ENCODE measurements at places on chromosomes 1 and 21.

DNA sequence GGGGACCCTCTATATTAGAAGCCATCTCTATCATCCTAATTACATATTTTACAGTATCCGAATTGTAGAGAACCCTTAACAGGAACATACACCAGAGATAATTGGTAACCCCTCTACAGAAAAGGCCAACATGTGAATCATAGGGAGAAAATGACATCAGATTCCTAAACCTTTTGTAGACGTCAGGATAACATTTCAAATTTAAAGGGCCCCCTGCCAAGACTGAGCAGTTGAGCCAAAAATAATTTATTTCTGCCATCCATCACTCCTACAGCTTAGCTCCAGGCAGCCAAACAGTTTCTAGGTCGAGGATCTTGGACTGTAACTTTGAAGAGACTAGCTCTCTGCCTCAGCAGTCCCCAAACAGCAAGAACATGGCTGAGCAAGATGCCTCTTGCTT lies 21.2 kb downstream of the ZNF697 start:
- DNase-seq, result no peak

- no peak for DNase-seq
Observed at GRCh38 chr1:59672851-59673572, 141.7 kb upstream of the HOOK1 start.

- no peak for DNase-seq
Observed at GRCh38 chr1:205240569-205240968, 12.8 kb downstream of the TMCC2 start.

GRCh38 chr1:71657891-71658679 lies 577.2 kb upstream of the ZRANB2 start:
- no peak for DNase-seq

DNA sequence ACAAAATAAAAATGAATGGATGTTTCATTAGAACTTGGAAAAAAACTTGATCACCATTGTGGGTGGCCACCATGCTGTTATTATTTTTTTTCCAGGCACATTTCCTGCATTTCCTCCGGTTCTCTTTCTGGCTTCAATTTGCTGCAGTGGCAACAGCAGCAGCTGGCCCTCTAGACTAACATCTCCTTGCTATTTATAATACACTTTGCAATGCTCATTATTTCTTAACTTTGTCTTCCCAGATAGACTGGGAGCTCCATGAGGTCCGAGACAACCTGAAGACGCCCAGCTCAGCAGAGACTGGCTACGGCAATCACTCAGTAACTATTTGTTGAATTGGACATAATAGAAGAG lies 53.4 kb upstream of the ATP5PO start:
- DNase-seq, result no peak

DNA sequence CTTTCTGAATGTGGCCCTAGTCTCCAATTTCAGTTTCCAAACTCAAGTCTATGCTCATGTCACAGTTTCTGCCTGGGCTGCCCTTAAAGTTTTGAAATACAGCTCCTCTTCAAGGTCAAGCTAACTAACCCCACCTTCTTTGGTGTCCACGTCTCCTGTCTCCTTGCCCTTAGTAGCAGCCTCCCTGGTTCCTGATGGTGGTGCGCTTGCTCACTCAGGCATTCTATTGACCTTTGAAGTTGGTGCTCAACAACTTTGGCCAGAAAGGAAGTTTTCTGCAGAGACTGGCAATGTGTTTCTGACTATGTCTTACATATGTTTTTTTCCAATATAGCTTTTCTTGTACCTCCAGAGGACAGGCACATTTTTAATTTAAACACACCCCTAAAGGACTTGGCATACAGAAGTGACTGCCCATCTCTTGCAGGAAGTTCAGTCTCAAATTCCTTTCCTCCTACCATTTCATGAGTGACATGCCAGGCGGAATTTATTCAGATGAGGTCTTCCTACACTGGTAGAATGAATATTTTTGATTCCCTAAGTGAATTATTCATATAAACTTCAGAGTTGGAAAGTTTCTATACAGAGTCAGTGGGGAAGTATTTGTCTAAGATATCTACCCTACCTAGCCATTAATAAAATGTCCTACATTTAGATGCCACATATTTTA lies 364.3 kb upstream of the USP24 start:
- DNase-seq, result no peak

DNA sequence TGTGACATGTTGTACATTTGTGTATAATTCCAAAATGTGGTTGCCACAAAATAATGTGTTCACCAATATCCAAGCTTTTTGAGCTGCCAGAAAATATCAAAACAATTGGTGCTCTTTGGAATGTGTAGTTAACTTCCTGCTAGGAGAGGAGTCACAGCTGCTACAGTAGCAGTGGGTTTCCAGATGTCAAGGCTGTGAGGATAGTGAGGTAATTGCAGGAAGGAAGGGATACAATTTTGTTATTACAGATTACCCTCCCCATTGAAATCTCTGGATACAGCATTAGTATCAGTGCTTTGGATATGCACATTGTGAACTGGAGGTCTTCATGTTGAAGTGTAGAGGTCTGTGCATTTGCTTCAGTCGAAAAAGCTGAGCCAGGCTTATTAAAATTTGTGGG lies 253.2 kb downstream of the PTPRC start:
- DNase-seq, result no peak

DNA sequence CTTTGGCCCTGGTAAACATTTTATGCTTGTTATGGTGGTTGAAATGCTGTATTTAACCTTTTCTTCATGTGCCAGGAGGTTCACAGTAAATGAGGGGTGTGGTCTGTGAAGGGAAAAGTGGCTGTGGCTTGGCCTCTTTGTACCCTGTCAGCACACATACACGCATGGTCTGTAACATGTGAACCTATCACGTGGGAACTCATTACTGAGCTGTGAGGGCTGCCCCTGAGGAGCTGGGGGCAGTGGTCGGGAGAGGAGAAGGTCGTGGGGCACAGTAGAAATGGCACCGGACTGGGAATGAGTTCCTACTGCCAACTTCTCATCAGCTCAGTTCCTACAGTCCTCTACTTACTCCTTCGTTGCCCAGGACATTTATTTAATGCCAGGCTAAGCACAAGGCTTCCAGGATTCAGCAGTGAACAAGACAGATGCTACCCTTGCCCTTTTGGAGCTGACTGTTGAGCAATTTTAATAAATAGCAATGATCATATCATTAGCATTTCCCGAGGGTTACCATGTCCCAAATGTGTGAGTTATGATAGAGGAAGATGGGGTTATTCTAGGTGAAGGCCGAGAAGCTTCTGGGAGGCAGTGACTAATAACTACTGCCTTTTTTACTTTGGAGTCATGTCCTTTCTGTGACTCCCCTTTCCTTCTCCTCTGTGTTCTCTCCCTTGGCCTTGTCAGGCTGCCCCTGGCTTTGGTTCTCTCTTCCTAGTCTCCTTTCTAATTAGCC lies 38.8 kb downstream of the DDR2 start:
- DNase-seq, result no peak

GRCh38 chr1:221573756-221574155 lies 168.1 kb downstream of the DUSP10 start:
- DNase-seq, result no peak

DNA sequence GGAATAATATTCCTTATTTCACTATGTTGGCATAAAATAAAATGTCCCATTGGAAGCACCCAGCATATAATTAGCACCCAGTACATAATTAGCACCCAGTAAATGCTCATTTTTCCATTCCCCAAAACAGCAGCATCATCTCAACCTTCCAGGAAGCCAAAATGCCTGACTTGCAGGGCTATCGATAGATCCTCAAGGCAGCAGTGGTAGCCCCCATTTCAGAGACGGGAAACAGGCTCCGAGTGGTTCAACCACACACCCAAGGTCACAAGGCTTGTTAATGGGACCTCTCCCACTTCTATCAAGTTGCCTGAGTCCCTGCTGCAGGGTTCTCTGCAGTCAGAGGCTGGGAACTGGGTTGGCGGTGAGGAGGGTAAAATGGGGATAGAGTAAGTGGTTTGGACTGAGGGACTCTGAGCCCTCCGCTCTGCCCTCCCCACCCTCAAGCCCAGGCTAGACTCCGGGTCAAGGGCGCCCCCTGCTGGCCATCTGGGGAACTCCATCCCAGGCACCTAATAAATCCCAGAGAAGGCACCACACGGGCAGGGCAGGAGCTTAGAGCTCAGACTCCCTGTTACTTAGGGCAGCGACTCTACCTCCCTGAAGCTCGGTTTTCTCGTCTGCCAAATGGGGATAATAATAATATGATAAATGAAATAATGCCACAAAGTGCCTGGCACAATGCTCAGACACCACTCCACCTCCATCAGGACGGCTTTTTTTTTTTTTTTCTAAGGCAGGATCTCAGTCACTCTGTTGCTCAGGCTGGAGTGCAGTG lies 21.9 kb upstream of the LAPTM5 start:
- DNase-seq, result no peak

- no peak for DNase-seq
Observed at GRCh38 chr1:117820096-117820495, 109.3 kb downstream of the GDAP2 start.

DNA sequence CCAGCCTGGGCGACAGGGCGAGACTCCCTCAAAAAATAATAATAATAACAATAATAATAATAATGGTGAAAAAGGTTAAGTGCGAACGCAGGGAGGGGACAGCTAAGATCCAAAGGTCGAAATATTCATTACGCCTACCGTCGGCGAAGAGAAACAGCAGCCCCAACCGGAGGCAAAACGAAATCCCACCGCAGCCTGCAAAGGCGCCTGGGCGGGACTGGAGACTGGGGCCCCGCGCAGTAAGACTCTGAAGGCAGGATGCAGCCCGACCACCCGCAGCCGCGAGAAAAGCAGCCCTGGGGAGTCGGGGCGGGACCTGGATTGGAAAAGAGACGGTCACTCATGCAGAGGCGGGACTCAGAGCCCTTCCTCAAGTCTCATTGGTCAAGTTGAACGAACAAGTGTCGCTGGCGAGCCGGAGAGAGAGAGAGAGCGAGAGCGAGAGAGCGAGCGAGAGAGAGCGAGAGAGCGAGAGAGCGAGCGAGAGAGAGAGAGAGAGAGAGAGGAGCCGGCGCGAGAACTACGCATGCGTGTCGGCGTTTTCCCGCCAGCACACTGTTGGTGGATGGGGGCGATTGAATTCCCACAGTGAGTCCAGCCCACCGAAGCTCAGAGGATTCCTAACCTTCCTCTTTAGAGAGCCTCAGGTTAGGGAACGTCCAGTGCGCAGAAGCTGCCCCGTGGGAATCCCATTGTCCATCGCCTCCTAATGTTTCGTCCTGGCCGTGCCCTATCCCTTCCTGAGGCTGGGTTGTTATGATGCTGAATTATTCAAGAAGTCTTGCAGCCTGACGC lies 10.7 kb downstream of the ENTREP3 start:
- DNase-seq, result peak; percentile 92

DNA sequence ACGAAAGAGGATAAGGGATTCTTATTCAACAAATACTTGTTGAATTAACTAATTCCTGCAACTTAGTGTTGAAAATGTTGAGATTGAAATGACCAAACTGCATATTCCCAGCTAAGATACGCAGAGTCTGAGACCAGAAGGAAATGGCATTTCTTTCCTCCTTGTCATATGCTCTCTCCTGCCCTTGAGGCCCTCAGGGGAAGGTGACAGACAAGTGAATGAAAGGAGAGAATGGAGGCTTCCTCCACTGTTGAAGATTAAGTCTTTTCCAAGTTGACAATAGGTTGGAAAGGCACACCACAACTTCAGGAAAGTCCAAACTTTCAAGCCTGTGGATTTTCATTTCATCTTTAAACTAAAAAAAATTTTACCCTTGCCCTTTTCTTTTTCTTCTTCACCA lies 3.1 kb upstream of the ZNF697 start:
- no peak for DNase-seq

DNA sequence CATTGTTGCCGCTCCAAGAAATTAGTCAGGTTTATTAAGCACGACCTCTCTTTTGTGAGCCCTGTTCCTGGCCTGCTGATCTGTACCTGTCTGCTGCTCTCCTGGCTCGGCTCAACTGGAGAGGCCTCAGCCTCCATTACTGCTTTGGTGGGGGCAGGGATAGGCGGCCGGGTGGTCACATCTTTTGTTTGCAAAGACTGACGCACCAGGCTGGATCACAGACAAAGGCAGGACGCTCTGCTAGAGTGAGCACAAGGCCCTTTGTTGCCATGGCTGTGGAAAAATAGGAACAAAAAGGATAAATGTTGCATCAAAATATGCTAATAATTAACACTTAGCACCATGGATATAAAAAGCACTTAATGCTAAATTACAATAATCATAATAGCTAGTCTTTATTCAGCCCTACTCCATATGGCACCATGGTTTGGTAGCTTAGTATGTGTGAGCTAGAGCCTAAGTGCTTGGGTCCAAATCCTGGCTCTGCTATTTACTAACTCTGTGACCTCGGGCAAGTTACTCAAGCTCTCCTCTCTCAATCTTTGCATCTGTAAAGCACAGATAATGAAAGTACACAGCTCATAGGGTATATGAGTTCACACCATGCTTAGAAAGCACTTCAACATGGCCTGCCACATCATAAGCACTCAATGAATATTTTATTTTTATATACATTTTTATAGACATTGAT lies 28.9 kb upstream of the HPDL start:
- no peak for DNase-seq

- DNase-seq, result no peak
Observed at GRCh38 chr21:36854391-36854790, 112.1 kb downstream of the HLCS start.

GRCh38 chr1:6259491-6260362 lies 1.2 kb downstream of the GPR153 start:
- DNase-seq, result no peak

DNA sequence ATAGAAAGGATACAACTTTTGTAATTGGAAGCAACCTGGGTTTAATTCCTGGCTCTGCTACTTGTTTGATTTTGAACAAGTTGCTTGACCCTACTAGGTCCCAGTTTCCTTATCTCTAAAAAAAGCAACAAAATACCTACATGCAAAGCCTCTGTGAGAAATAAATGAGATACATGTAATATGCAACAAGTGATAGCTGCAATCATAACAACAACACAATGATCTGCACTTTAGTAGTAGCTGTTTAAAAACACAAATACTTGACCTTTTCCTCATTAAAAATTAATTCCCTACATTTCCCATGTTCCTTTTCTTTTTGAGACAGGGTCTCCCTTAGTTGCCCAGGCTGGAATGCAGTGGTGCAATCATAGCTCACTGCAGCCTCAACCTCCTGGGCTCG lies 40.0 kb downstream of the FRRS1 start:
- DNase-seq, result no peak

- no peak for DNase-seq
Observed at GRCh38 chr1:231807541-231807940, 181.0 kb downstream of the DISC1 start.

GRCh38 chr1:241592273-241592958 lies 47.8 kb downstream of the CHML start:
- no peak for DNase-seq

- DNase-seq, result no peak
Observed at GRCh38 chr1:83764209-83764608, 234.7 kb downstream of the TTLL7 start.

Measured in esophagus squamous epithelium (tissue), 5 donors.